Ascending aorta (tissue), 2 donors: ENCODE measurements at places on chromosomes 12 and 14.

GRCh38 chr14:57380935-57381334, 9.5 kb upstream of the NAA30 start:
- no peaks in the 10 kb centered on the region for H3K4me1 ChIP-seq
- H3K27ac ChIP-seq = no peak overlapping the region
- H3K36me3 ChIP-seq = no peaks in the 10 kb centered on the region
- H3K4me3 ChIP-seq = no peak overlapping the region
- no peaks in the 10 kb centered on the region for H3K27me3 ChIP-seq

- no peaks in the 10 kb centered on the region for H3K27me3 ChIP-seq
- no peaks in the 10 kb centered on the region for H3K4me1 ChIP-seq
- no peak for DNase-seq
- no peak overlapping the region for H3K27ac ChIP-seq
- H3K36me3 ChIP-seq = no peaks in the 10 kb centered on the region
Measured at GRCh38 chr12:111607239-111607638, 8.1 kb upstream of the ATXN2 start.

GRCh38 chr14:28294834-28295440, 471.6 kb upstream of the FOXG1 start:
- H3K36me3 ChIP-seq = no peaks in the 10 kb centered on the region
- no peak overlapping the region for H3K4me3 ChIP-seq
- no peaks in the 10 kb centered on the region for H3K27me3 ChIP-seq
- no peak for DNase-seq
- H3K27ac ChIP-seq = no peak overlapping the region

DNA sequence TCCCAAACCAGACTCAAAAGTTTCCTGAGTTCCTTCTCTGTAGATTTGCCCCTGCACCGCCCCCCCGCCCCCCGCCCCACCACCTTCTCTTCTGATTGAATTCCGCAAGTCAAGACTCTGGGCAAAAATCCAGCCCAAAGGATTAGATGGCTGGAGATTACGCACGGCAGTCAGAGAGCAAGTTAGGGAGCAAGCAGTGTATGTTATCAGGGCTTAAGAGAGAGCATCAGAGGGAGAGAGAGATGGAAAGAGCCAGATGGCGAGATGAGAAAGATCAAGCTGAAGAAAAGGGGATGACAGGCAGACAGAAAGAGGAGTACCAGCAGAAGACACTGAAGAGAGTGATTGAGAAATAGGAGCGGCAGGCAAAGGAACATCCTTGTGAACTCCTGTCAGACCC, 13.9 kb upstream of the ANKRD33 start:
- peaks cover 4% of the 10 kb centered on the region for H3K27me3 ChIP-seq
- no peaks in the 10 kb centered on the region for H3K36me3 ChIP-seq
- no peak for DNase-seq

- H3K4me3 ChIP-seq = no peak overlapping the region
- H3K4me1 ChIP-seq = no peaks in the 10 kb centered on the region
- H3K27me3 ChIP-seq = no peaks in the 10 kb centered on the region
Measured at GRCh38 chr12:130765186-130765659, 49.1 kb upstream of the RIMBP2 start.

DNA sequence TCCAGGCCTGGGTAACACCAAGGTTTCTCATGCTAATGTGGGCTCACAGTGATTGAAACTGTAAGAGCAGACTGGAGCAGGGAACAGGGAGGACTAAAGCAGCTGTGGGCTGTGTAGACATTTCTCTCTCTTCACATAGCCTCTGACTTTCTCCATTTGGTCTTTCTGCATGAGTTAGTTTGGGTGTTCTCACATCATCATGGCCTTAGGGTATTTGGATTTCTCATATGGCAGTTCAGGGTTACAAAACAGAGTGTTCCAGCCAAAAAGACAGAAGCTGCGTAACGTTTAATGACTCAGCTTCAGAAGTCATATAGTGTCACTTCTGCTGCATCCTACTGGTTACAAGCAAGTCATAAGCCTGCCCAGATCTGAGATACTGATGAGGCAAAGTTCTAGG, 52.0 kb upstream of the OSBPL8 start:
- no peaks in the 10 kb centered on the region for H3K36me3 ChIP-seq
- H3K4me1 ChIP-seq = no peaks in the 10 kb centered on the region
- H3K4me3 ChIP-seq = no peak overlapping the region
- no peaks in the 10 kb centered on the region for H3K27me3 ChIP-seq
- H3K27ac ChIP-seq = no peak overlapping the region
- no peak for DNase-seq

DNA sequence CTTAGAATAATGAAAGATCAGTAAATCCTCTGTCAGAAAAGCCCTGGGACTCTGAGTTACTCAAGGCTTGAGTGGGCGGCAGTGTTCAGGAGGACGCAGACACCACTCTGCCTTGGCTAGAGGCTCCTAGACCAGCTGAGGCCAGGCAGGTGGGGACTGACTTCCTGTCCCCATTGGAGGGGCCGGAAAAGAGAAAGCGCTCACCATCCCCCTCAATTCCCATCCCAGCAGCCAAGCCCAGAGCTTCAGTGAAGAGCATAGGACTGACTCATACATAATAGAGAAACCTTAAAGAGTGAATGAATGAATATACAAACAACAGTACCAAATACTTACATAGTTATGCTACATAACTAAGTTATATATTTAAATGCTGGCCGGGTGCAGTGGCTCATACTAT, 62.0 kb downstream of the PLEKHG7 start:
- peaks cover 2% of the 10 kb centered on the region for H3K4me1 ChIP-seq
- no peaks in the 10 kb centered on the region for H3K36me3 ChIP-seq

GRCh38 chr12:50083301-50083700, 1.8 kb upstream of the SMARCD1 start:
- no peak for DNase-seq
- H3K27ac ChIP-seq = no peak overlapping the region
- H3K4me3 ChIP-seq = no peak overlapping the region

GRCh38 chr14:44162197-44162596, 344.9 kb downstream of the FSCB start:
- no peaks in the 10 kb centered on the region for H3K36me3 ChIP-seq
- DNase-seq = no peak
- H3K4me3 ChIP-seq = no peak overlapping the region
